Pancreas (tissue), 10 donors: ENCODE measurements at places on chromosomes 5 and 9. TPM values are rescaled to one million over a fixed set of nuclear protein-coding genes. Genes with fewer than 3 reads are reported as not detected.

GRCh38 chr5:33369485-33370465 is 71.0 kb upstream of the TARS1 start:
- no peaks in the 10 kb centered on the region for H3K4me1 ChIP-seq
- H3K27me3 ChIP-seq, result no peaks in the 10 kb centered on the region
- H3K36me3 ChIP-seq, result no peaks in the 10 kb centered on the region

- DNase-seq, result no peak
- no peaks in the 10 kb centered on the region for H3K36me3 ChIP-seq
- H3K4me1 ChIP-seq, result no peaks in the 10 kb centered on the region
- H3K4me3 ChIP-seq, result no peak overlapping the region
Measured at GRCh38 chr9:135878528-135879236, 28.7 kb downstream of the CAMSAP1 start.

DNA sequence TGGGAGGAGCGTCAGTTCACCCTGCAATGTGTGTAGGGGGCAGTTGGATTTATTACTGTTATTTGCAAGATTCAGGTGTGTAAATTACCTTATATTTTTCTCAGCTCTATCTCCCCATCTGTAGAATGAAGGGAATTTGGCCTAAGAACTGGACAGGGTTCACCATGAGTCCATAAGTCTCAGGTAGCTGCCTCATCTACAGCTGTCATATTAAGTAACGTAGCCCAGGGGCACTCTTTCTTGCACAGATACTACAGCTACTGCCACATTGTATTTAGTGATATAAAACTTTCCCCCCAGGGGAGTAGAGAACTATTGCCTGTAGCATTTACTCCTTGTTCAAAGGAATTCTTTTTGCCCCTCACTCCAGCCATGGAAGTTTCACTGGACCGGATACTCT is 301.4 kb upstream of the ZNF608 start:
- H3K36me3 ChIP-seq, result no peaks in the 10 kb centered on the region
- no peaks in the 10 kb centered on the region for H3K27me3 ChIP-seq
- H3K4me1 ChIP-seq, result peaks cover 5% of the 10 kb centered on the region
- no peak for DNase-seq
- H3K4me3 ChIP-seq, result no peak overlapping the region

GRCh38 chr9:78714576-78714975 is 417.7 kb downstream of the PSAT1 start:
- DNase-seq, result no peak
- H3K4me3 ChIP-seq, result no peak overlapping the region
- no peaks in the 10 kb centered on the region for H3K36me3 ChIP-seq
- H3K4me1 ChIP-seq, result no peaks in the 10 kb centered on the region
- no peak overlapping the region for H3K27ac ChIP-seq
- H3K27me3 ChIP-seq, result no peaks in the 10 kb centered on the region

DNA sequence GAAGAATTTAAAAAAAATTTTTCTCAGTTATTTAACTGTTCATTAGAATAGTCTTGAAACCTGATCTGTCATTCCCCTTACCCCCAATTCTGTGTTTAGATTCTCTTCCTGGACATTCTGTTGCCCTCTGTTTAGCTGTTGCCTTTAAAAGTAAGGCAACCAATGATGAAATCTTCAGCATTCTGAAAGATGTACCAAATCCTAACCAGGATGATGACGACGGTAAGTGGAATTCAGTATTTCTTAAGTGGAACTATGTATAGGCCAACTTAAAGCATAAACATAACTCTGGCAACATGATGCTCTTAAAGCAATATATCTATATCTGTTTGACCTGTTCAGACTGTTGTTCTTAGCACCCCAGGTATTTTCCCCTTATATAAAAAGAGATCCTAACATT is 27.2 kb downstream of the NCBP1 start:
- no peak overlapping the region for H3K4me3 ChIP-seq
- no peaks in the 10 kb centered on the region for H3K4me1 ChIP-seq
- H3K36me3 ChIP-seq, result peaks cover 23% of the 10 kb centered on the region
- no peak for DNase-seq
- H3K27ac ChIP-seq, result no peak overlapping the region
- no peaks in the 10 kb centered on the region for H3K27me3 ChIP-seq

Gene PDE6A
- total RNA-seq, result not detected

Gene PRKACG
- total RNA-seq, result not detected
